ENCODE measurements at places on chromosomes 1 and 21.

- DNase-seq, result no peak
These were observed 177.5 kb downstream of the LMO4 start for GRCh38 chr1:87506147-87506546.

DNA sequence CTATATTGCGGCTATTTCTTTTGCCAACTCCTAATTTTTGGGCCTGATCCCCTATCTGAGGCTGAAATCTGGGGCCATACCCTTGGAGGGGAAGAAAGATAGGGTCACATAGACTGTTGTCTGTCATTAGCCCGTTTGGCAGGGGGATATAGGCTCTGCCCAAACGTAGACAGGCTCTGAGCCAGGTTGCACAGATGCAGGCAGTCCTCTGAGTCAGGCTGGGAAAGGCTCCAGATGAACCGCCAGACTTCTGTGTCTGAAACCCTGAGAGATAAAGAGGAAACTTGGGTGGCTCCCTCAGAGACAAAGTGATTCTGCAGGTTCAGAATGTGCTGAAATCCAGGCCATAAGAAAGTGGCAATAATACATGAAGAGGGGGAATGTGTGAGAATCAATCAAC lies 4.0 kb upstream of the CAP1 start:
- DNase-seq, result no peak

GRCh38 chr21:27024301-27024700 lies 57.4 kb upstream of the ADAMTS5 start:
- no peak for DNase-seq

DNA sequence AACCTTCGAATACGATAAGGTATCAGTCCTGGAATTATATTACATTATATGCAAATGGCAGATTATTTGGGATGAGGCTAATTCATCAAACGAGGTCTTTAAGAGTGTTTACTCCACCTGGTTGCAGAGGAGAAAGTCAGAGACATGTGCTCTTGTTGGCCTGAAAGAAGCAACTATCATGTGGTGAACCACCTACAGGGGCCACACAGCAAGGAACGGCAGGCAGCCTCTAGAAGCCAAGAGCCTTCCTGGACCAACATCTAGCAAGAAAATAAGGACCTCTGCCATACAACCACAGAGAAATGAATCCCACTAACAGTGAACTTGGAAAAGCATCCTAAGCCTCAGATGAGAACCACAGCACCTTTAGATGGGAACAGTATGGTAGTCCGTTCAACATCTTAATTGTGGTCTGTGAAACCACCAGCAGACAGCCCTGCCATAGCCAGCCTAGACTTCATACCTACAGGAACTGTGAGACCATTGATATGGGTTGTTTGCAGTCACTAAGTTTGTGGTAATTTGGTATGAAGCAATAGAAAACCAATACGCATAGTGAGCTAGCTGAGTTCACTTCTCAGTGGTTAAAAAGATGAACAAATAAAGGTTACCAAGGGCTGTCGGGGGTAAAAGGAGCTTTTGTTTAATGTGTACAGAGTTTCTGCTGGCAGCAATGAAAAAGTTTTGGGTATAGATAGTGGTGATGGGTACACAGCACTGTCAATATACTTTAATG lies 345.7 kb upstream of the RUNX1 start:
- DNase-seq, result no peak

- DNase-seq, result no peak
These were observed 35.5 kb downstream of the TOMM20 start for GRCh38 chr1:235093013-235093695.

- no peak for DNase-seq
These were observed 39.2 kb upstream of the RAB4A start for GRCh38 chr1:229231754-229232119.

- DNase-seq, result no peak
These were observed 132.7 kb upstream of the SGIP1 start for GRCh38 chr1:66401244-66401643.

- DNase-seq, result no peak
These were observed 73.5 kb downstream of the RRAGC start for GRCh38 chr1:38786040-38786436.

Measured in pancreas (tissue), 10 donors.